Fibroblast of skin of scalp (primary cell): ENCODE measurements at places on chromosomes 12 and 14.

DNA sequence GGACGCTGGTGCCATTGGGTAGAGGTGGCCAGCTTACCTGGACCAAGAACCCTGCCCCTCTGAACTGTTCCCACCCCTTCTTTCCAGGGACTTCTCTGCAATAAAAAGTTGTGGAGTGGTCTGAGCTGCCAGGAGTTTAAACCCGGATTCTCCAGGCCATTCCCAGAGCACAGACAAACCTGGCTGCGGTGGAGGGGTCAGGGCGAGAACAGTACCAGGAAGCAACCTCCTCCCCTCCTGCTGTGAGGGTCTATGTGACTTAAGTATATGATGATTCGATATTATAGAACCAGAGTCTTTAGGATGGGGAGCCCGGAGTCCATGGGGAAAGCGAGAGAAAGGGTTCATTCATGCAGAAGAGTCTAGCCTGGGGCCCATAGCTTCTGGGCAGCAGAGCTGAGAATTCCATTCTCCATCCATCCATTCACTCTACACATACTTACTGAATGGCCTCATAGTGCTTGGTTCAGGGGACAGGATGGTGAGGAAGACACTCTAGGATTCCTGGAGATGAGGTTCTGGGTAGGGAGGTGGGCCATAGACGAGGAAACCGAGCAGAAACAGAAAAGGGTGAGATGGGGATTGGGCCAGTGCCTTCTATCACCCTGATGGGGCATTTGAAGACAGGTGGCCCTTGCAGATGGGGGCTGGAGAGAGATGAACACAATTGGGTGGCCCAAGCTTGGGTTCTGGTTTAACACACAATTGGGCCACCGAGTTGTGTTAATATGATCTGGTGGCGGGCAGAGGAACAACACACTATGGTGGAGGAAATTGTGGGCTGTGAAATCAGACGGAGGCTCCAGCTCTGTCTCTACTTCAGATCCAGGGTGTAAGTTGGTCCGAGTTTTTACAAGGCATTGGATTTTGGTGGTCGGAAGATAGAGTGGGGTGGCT, 5.2 kb downstream of the KRT86 start:
- DNase-seq = peak; percentile 64

GRCh38 chr12:579420-580110, 83.7 kb downstream of the NINJ2 start:
- DNase-seq = no peak

DNA sequence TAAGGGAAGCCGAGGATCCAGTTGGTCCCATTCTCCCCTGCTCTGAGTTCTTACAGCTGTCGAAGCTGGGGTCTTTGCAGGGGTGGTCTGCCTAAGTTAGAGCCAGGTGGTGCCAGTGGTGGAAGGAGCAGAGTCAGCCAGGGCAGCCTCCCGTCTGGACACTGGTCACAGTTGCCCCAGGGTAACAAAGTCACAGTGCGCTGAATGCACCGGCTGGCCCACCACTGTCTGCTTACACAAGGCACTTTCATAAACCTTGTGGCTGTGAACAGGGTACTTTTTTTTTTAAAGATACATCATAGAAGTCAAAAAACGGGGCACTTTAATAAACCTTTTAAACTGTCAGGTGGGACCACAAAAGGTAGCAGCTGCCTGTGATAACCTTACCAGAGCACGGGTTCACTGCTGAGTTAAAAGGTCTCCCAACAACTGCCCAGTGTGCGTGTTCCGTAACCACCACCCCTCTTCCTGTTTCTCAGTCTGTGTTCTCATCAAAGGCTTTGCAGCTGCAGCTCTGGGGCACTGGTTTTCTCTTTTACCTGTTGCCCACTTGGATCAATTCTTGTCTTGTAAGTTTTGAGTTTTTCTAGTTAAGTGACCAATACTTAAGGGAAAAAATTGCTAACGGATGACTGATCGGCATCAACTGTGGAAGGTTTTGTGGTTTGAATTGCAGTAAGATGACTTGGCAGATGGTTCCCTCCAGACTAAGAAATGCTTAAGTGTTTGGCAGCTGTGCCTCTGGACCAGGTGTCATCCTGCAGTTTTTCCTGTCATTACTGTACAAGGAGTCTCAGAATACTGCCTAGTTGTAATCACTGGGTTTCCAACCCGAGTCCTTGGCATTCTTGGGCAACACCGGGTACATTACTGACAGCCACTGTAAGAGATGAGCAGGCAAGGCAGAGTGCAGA, 55.9 kb downstream of the DYNC1H1 start:
- DNase-seq = peak; percentile 31

GRCh38 chr14:91523972-91524371, 13.9 kb upstream of the PPP4R3A start:
- no peak for DNase-seq

DNA sequence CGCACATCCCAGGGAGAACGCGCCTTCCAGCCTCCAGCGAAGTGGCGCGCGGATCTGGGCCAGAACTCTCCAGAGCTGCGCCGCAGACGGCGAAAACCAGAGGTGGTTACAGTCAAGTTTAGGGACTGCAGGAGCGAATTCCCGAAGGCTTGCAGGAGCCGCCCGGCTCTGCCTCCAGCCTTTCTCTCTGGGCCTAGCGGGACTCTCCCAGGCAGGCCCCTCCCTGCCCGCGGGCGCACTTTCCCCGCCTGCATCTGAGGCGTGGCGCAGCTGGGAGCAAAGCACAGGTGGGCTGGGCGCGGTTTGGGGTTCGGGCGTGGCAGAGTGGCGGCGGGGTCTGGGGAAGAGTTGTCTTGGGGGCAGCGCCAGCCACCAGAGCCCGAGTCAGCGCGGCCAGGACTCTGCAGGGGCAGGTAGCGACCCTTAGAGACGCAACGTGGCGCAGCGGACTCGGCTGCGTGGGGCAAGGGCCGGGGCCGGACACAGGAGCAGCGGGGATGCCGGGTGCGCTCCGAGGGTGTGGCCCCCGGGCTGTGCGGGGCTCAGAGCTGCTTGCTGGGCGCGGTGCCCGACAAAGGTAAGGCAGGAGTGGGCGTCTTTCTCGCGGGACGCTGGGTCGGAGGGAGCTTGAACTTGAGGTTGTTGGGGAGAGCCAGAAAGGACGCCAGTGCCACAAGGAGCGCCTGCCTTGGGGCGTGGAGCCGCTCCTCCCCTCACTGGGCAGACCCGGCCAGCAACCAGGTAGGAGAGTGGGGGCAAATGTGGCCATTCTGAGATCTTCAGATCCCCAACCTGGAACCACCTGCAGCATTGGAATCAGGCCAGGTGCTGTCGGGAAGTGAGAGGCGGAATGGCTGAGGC, 1126.0 kb downstream of the AACS start:
- no peak for DNase-seq

- no peak for DNase-seq
Measured at GRCh38 chr14:82239223-82239622, 705.6 kb upstream of the SEL1L start.

DNA sequence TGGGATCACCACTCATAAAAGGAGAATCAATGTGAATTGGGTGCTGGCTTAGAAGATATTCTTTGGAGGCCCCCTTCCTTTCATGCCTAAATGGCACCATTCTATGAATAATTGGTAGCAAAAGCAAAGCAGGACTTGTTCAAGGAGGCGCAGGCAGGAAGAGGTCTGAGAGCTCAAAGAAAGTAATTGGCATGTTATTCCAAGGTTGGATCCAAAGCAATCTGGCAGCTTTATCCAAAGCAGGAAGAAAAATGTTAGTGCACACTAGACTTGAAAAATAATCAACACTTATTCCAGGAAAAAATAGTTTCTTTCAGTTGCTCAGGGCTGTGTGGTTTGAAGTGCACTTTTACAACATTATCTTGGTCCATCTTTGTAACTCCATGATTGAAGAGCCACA, 326.4 kb downstream of the NUAK1 start:
- DNase-seq = no peak

DNA sequence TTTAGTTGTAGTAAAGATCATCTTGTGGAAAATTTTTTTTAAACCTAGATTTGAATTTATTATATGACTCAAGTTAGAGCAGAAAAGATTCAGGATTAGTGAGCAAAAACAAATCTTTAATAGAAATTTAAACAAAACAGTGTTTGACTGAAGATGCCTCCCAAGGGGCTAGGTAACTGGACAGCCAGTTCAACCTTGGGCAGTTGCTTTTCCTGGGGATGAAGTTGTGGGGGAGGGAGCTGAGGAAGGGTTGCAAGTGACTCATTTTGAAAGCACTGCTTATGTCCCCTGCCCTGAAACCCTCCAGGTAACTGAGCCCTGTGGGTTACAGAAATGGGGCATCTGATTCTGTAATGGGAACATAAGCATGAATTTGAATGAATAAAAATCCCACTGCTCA, 13.1 kb downstream of the CFAP54 start:
- no peak for DNase-seq

DNA sequence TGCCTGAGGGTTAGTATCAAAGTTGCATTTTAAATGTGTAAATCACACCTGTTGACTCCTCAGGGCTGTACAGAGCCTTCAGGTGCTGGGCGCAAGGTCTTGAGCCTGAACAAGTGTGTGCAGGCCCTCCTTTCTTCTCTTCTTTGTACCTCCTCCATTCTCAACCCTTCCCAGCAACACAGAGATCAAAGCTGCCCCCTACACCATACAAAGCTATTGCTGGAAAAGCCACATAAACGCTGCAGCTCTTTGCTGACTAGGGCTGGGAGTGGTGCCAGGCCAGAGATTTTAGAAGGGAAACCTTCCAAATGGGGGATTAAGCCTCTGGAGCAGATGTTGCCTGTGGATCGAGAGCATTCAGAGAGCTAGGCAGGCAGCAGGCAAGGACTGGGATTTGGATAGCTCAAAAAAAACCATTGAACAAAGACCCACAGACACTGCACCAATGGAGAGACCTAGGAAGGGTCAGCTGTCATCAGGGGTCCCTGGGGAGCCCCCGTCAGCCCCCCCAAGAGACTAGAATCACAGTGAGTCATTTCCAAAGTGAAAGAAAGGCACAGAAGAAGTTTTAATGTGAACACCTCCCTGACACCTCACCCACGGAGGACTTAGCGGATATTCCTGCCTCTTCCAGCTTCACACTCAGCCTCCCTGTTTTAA, 18.2 kb upstream of the SUSD6 start:
- DNase-seq = peak; percentile 79

DNA sequence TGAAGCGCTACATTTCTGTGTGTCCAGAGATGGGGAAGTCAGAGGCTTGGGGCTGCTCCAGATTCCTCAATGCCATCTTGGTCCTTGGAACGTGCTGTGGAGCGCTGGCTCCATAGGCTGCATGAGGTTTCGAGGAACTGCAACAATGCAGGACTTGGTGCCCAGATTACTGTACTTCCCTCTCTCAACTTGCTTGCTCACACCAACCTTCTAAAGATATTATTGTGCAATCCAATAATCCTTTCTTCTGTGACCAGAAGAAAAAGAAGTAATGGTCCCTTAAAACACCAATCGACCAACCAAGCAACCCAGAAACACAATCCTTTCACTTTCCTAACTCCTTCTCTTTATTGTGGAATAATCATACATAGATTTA, 3.7 kb downstream of the PRICKLE1 start:
- DNase-seq = no peak

GRCh38 chr12:81209012-81209411, 131.1 kb downstream of the ACSS3 start:
- DNase-seq = peak; percentile 36

- no peak for DNase-seq
Measured at GRCh38 chr14:43001731-43002130, 1395.1 kb downstream of the LRFN5 start.

DNA sequence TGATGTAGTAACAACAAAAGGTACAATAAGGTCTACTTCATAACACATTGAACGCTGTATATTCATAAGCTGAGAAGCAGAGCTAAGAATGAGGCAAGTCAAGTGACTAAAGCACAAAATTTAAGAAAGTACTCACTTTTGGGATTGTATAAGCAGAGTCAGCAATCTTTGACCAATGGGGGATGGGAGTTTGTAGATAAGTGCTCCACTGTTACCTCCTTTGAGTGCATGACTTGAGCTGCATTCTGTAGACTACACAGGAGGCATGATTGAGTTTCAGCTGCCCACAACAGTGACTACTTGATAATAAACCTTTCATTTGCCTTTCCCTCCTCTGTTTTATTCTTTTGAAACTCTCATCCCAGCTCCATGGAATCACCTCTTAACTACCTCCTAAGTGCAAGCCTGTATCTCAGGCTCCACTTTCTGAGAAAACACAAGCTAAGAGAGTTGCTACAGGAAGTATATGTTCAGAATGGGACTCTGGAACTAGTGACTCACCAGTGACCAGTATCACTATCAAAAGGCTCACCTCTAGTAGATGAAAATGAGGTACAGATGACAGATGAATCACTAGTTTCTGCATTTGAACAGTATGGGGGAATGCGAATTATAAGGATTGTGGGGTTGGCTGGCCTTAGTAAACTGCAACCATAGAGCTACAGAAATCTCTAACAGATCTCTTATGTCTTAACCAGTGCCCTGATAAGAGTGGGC, 49.2 kb downstream of the SLC35F4 start:
- DNase-seq = no peak

- no peak for DNase-seq
Measured at GRCh38 chr12:3320881-3321509, 170.0 kb upstream of the PRMT8 start.

- peak; percentile 38 for DNase-seq
Measured at GRCh38 chr14:52351233-52352060, 37.3 kb downstream of the PTGER2 start.

GRCh38 chr14:105501504-105502291, 10.7 kb downstream of the TEDC1 start:
- DNase-seq = no peak

DNA sequence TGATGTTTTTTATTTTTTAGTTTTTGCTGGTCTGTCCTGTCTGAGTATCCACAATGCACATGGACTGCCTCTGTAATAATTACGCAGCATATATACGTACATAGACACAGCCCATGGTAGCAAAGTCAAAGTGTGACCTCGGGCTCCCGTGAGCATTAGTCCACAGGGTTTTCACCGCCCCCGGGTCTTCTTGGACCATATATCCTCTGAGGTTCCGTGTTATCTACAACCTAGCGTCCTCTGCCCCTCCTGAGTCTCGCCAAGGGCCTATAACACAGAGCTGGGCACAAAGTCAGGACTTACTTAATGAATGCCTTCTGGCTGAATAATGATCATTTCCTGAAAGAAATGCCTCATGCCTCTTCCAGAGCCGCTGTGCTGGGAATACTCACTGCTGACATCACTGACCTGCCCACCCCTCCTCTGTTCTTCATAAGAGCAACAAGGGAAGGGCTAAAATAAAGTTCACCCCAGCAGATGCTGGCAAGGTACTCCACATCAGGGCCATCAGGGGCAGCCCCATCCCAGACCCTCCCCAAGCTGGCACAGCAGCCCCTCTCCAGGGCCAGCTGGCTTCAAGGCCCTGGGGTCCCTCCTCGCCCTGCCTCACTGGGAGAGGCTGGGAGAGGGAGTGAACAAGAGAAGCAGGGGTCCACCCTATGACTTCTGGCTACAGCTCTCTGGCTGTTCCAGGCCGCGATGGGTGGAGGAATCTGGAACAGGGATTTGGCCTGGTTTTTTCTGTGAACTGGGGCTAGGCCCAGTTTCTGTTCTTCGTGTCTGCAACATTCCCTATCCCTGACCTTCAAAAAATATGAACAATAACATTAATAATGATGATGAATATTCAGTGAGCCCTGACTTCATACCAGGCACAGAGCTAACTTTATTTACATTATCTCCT, 7.9 kb downstream of the HDAC7 start:
- DNase-seq = peak; percentile 77

- DNase-seq = peak; percentile 39
Measured at GRCh38 chr12:57552835-57553313, 3.0 kb downstream of the KIF5A start.
